ENCODE measurements at places on chromosomes 13 and 19.

- peak; percentile 57 for DNase-seq
Observed at GRCh38 chr19:1945899-1946298, 4.9 kb downstream of the CSNK1G2 start.

GRCh38 chr19:45253396-45254027 is 2.4 kb downstream of the MARK4 start:
- no peak for DNase-seq

DNA sequence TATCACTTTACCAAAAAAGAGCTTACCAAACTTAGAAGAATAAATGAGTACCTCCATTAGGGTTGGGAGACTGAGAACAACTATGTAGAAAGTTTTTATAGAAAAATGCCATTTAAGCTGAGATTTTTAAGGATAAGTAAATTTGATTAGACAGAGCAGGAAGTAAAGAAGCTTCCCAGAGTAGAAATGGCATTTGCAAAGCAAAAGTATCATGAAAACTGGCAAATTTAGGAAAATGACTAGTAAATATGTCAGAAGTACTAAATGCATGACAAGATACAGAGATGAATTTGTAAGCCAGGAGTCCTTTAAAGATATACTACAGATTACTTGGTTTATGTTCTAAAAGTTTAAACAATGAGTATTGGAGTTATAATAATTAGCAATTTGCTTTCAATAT is 2581.8 kb downstream of the PCDH9 start:
- DNase-seq, result no peak

- DNase-seq, result no peak
Observed at GRCh38 chr13:103772576-103772975, 706.4 kb upstream of the SLC10A2 start.

GRCh38 chr19:29812080-29812880 is 489 bp downstream of the CCNE1 start:
- DNase-seq, result peak; percentile 48

DNA sequence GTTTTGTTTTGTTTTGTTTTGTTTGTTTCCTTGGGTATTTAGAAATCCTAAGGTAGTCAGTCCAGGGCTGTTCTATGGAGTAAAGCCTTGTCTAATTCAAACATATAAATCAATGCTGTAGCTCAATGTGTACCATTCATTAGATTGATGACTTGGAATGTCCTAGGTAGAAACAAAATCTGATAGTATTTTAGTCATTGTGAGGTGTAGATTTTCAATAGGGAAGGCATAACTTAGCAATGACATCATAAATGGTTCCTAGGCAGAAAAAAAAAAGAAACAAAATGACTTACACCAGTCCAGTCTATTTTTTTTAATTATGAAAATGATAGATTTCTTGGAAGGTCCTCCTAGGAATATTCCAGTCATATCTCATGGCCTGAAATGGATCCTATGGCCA is 189.9 kb downstream of the SPRY2 start:
- no peak for DNase-seq

DNA sequence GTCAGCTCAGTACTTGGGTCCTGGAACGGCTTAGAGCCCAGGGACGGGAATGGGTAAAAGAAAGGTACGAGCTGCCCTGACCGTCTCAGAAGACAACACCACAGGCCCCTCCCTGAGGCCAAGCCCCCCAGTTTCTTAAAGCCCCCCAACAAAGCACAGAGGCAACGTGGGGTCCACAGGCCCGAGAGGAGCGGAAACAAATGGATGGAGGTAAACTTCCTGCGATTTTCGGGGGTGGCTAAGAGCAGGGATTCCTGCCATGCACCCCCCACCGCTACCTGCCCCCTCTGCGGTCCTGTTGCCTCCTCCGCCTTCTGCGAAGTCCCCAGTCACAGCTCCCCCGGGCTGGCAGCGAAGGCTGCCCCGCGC is 48.2 kb downstream of the PTPRS start:
- no peak for DNase-seq

DNA sequence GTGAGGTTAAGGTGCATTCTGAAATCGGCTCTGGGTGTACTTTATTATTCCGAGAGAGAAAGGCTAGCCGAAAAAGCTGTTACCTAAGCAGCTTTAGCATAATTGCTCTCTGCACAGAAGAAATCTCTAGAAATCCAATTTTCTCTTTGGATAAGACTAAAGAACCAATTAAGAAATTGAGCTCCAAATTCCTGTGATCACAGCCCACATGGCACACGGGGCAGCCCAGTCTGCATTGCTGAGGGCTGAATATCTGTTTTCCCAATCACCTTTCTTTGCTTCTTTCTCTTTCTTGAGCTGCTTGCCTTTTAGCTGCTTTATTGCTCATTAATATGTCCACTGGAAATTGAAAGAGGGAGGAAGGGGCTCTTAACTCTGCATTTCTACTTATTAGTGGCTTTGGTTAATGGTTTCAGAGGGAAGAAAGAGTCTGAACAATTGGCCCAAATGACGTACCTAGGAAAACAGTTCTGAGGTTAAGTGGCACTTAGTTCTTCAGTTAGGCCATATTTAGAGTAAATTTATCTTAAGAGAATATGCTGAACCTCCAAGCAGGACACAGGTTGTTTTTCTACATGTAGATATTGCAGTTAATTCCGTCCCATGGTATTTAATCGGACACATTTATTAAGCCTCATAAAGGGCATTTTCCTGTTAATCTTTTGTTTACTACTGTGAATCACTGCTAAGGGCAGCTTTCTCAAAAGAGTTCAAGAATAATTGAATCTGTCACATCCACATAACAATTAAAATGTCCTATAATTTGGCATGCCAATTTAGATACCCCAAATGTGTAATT is 265.7 kb downstream of the ABCC4 start:
- no peak for DNase-seq

DNA sequence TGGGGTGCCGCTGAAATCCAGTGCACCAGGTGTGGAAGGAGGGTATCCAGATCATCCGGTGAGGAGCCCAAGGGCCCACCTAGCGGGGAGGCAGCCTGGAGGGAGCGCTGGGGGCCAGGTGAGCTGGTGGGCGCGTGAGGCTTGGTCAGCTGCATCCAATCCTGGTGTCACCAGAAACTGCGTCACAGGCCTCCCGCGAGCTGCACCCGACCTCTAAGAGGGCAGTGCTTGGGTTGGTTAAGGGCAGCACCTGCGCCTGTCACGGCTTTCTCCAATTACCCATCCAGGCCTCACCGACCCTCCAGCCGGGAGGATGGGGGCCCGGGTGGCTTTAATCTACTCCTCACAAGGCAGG is 284 bp downstream of the RNF17 start:
- no peak for DNase-seq

GRCh38 chr19:15291089-15291488 is 41.2 kb downstream of the BRD4 start:
- no peak for DNase-seq

DNA sequence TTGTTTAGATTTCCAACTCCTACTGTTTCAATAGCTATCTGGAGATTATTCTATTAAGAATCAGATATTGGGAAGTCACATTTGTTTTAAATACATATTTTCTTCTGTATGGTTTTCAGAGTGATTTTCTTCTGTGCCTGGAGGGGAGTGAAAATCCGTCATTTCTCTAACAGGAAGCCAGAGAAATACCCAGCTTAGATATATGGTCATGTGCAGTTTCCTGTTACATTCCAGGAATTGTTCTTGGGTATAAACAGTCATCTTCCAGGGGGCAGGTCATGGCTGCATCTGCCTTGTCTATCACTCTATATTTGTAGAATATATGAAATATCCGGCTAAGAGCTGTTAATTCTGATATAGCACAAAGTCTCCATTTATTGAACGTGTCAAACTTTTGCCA is 77.5 kb upstream of the MIR17HG start:
- no peak for DNase-seq

DNA sequence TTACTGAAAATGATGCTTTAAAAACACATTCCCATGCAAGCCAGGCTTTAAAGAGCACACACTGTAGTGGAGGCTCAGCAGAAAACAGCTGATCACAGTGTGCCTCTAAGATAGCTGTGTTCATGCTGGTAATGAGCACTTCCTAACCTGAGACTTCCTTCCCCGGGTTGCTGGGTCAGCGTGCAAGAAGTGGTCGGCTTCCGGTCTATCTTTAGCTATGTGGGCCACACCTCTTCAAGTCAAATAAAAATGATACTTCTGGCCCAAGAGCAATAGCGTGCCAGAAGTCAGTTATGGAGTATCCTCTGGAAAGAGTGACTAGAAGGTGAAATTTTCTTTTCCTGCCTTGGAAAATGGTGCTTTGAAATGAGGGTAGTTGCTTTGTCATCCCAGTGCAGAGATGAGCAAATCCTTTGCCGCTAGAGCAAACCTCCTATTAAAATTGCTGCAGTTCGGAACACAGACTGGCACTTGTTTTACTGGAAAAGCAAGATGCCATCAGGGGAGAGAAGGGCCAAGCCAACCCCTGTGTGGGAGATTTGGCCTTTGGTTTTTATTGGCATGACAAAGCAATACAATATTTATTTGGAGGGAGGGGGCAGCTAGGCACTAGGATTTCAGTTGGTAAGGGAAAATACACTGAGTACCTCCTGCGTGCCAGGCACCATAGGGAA is 64.2 kb downstream of the ARHGAP35 start:
- peak; percentile 28 for DNase-seq

DNA sequence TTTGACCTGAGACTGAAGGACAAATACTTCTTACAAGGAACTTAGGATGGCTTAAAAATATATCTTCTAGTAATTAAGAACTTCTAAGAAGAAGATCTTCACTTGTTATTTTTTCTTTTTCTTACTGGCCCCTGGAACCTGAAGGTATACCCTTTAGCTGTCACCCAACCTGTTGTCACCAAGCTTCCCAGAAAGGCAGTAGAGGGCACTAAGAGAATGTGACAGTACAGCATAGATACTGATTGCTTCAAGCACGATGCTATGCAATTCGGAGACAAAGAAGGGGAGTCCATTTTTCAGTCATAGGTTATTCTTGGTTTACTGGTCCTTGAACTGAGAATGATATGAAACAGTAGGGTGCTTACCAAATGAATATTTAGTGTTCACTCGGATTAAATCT is 208.3 kb upstream of the PCDH9 start:
- DNase-seq, result no peak

DNA sequence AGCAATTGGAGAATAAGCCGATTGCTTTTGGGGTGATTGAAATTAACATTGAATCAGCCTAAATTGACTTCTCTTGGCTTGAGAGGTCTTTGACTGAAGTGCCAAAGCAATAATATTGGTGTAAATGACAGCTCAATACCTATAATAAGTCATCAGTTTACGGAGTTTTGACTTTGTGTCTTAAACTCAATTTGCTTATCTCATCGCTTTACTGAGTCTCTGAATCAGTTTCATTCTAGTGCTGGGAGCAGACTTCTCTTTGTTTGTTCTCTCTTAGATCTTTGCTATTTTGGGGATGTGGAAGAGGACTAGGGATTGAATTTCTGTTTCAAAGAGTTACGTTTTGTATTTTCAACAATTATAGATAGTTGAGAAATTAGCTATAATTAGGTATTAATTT is 7.1 kb downstream of the RFC3 start:
- DNase-seq, result no peak

GRCh38 chr19:7833225-7834099 is 3.4 kb downstream of the EVI5L start:
- DNase-seq, result no peak

DNA sequence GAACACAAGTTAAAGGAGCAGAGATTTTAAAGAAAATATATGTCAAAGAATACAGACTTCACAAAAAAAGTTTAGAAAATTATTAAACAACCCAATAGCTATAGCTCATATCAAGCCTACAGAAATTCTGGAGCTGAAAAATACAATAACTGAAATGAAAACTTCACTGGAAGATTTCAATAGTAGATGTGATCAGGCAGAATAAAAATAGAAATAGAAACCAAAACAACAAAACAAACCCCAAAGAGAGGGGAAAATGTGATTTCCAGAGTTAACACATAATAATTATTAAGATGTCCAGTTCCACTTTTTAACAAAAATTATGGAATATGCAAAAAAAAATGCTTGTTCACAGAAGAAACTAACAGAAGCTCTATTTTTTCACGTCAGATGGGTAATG is 23.6 kb downstream of the LRRC63 start:
- no peak for DNase-seq

GRCh38 chr19:57302727-57303401 is 17.4 kb upstream of the ZNF543 start:
- DNase-seq, result no peak

DNA sequence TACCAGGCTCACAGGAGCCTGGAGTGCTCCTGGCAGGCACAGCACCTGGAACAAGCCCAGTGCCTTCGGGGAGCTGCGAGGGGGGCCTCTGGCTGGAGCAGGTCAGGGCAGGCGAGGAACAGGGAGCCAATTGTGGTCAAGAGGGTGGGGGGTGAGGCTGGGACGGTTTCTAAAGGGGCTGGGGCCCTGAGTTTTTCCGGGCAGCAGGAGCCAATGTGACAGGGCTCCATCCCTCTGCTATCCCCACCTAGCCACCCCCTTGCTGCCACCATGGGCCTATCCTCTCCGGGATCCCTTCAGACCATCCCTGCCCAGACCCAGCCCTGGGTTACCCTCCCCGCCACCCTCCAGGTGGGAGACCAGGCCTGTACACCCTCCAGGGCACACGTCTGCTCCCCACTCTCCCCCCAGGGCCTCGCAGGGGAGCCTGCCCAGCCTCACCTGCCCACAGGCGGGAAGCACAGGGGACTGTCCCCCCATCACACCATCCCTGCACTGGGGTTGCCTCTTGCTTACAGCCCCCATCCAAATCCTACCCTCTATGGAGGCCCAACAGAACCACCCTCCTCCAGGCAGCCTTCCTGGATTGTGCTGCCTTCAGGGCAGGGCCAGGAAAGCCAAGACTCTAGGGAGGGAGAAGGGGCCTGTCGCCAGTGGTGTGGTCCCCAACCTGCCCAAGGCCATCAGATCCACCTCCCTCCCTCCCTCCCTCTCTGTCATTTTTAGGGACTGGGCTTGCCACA is 121.0 kb downstream of the URI1 start:
- no peak for DNase-seq

- DNase-seq, result no peak
Observed at GRCh38 chr19:40688309-40688708, 2.1 kb downstream of the NUMBL start.

GRCh38 chr19:53634768-53635167 is 3.0 kb downstream of the DPRX start:
- no peak for DNase-seq

DNA sequence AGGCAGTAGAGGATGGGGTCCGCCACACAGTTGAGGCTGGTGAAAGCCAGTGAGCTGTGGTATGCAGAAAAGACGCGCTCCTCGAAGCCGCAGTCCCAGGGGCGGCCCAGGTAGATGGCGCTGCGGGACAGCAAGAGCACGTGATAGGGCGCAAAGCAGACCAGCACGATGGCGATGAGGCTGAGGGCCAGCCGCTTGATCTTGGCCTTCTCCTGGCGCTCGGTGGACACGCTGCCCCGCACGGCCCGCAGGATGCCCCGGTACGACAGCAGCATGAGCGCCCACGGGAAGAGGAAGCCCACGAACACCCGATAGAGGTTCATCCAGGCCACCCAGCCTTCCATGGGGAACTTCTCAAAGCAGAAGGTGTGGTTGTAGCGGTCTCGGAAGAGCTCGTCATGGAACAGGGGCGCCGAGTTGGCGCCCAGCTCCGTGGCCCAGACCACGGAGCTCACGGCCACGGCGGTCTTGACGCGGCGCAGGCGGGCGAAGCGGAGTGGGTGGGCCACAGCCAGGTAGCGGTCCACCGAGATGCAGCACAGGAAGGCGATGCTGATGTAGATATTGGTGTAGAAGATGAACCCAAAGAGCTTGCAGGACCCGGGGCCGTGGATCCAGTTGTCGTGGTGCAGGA is 6.5 kb upstream of the OPA3 start:
- DNase-seq, result peak; percentile 61

GRCh38 chr19:56405062-56405461 is 930 bp downstream of the ZNF583 start:
- peak; percentile 22 for DNase-seq
